ENCODE measurements at places on chromosomes 2 and 18.

DNA sequence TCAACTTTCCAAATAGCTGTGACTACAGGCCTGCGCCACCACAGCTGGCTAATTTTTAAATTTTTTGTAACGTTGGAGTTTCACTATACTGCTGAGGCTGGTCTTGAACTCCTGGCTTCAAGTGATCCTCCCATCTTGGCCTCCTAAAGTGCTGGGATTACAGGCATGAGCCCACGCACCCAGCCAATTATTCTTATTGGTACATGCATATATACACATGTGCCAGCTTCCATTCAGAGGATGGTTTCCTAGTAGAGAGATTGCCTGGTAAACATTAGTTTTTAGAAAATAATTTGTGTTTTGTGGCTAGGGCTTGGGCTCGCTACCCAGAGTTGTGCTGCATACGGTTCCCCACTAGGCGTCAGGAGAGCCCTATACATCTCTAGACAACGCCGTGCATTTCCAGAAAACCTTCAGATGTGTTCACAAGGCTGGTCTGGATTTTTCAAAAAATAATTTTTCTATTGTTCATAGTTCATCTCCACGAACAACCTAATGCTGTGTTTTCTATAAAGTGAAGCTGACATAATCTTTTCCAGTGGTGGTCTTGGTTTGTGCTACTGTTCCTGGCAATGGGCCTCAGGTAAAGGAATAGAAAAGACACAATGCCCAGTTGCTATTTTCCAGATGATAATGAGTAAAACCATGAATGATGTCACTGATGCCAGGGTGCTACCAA lies 14.6 kb upstream of the AFG3L2 start:
- DNase-seq = peak; percentile 34

GRCh38 chr2:120797421-120798221 lies 62.0 kb downstream of the GLI2 start:
- DNase-seq = no peak

DNA sequence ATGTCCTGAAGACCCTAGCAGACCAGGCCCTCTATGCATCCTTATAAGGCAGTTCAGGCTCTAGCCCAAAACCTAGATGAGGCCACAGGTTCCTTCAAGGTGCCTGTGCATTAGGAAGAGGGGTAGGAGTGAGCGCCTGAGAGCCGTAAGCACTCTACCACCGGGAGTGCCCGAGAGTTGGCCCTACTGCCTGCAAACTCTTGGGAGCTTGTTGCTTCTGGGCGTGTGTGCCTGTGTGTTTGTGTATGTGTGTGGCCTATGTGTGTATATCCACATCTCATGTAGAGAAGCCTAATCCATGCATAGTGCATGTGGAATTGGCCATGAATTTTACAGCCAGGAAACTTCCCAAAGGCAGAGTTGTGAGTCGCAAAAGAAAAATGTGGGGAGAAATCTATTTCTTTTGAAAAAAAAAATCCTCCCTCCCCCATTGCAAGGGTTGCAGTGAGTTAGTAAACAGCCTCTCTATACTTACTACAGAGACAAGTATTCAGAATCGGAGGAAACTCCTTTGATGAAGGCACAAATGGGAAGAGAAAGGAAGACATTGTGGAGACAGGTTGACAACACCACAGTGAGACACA lies 96.8 kb downstream of the ADD2 start:
- DNase-seq = no peak

- DNase-seq = no peak
Observed at GRCh38 chr2:239578381-239578780, 177.6 kb upstream of the HDAC4 start.

GRCh38 chr2:54047091-54047490 lies 68.3 kb upstream of the ACYP2 start:
- DNase-seq = no peak

DNA sequence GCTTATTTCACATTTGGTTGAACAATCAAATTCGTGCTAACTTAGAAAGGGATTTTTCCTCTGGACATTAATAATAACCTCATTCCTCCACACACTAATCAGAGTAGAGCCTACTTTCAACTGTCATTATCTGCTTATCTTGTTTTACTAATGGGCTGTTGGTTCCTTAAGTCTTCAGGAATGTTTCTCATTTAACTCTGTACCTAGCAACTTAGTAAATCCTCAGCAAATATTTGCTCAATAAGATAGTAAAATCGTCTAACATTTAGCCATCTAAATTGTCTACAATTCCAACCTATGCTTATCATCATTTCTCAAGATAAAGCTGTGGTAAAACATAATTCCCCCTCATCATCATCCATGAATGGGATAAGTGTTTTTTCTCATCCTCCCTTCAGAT lies 98.1 kb downstream of the CDH2 start:
- no peak for DNase-seq

DNA sequence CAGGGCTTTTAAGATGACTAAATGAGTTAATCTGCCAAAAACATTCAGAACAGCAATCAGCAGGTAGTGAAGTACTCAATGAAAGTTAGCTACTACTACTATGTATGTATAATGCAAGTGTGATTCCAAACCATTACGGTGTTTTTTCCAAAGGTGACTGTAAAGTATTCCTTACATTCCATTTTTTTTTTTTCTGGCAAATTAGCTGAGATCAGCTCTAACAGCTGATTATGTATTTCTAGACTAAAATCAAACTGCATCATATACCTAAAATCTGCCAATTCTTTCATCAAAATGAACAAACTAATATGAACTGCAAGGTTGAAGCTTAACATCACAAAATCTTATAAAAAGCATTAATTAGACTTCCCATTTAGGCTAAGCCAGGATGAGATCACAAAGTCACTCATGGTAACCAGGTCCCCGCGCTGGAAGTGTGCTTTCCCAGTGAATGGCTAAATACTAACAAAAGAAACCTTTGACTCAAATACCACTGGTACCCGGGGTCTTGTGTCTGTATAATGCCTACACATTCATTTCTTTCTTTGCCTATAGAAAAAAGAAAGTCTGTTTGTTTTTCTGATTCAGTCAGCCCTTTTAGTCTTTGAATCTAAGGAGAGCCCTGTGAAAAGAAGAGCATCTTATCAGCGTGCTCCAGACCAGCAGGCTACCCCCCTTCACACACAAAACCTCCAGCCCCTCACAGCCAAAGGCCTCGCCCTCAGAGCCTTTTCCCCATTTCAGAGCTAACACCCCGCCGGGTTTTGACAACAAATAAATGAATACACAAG lies 88.3 kb downstream of the RBMS1 start:
- DNase-seq = no peak

GRCh38 chr2:204033611-204034495 lies 97.3 kb downstream of the ICOS start:
- DNase-seq = no peak

GRCh38 chr2:128320192-128320905 lies 1.7 kb upstream of the HS6ST1 start:
- DNase-seq = no peak

DNA sequence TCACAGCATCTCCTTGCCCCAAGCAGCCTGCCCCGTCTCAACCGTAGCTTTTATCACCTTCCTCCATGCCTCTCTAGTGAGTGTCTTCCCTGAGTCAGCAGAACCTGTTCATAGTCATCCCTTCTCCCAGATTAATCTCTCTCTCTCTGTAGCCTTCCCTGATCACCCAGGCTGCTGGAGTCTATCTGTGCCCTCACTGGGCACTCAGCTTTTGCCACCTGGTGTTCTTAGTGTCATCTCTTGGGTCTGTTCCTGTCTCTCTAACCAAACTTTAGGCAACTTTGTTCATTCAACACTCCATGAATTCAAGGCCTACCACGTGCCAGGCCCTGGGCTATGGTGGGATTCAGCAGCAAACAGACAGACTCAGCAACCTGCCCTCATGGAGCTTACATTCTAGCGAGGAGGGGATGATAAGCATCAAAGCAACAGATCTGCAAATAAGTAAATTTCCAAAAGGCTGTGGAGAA lies 159.1 kb downstream of the SMAD7 start:
- no peak for DNase-seq

DNA sequence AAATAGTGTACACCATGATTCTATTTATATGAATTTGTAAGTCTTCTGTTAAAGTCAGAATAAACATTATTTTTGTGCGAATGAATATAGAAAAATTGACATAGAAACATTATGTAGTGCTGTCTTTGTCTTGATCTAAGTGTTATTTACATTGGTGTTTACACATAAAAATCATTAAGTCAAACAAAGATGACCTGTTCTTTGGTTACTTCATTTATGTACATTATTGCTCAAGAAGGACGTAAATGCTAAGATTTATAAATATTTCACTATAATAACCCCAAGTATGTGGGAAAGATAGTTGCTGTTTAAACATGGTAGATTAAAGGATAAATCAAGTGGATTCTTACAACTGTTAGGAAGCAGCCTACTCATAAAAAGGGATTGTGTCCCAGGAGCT lies 536.8 kb upstream of the DSEL start:
- no peak for DNase-seq

DNA sequence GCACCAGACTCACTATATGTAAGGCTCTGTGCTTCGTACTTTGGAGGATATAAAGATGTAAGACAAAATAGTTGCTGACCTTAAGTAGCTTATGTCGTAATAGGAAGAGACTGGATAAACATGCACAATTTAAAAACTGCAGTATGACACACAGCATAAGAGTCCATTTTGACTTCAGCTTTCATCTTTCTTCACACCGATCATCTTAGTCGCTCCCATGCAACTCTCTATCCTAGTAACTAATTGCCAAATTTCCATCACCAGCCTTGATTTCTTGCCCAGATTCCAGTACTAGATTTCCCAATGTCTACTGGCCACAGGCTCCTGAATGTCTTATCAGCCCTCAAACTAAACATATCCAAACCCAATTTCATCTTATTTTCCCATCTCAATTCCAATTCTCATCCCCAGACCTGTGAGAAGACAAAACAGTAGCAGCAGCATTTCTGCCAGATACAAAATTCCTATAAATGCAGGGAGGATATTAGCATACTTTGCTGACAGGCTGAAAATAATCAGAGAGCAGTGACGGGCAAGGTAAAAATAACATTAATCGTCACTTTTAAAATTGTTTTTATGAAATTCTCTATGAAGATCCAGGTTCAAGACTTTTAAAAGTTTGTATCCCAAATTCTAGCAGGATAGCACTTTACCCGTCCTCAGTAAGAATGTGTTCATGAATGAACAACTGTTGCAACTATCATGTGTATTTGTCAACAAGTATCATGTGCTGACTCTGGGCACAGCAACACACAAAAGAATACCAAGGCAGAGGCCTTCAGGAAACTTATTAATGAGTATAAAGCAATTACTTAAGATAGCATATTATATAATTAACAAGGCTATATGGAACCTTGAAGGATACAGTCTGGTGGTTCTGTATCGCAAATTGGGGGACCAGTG lies 42.2 kb downstream of the KIDINS220 start:
- no peak for DNase-seq

GRCh38 chr2:241412144-241412543 lies 56.1 kb downstream of the FARP2 start:
- no peak for DNase-seq

- no peak for DNase-seq
Observed at GRCh38 chr2:142870526-142870925, 6.9 kb upstream of the KYNU start.

DNA sequence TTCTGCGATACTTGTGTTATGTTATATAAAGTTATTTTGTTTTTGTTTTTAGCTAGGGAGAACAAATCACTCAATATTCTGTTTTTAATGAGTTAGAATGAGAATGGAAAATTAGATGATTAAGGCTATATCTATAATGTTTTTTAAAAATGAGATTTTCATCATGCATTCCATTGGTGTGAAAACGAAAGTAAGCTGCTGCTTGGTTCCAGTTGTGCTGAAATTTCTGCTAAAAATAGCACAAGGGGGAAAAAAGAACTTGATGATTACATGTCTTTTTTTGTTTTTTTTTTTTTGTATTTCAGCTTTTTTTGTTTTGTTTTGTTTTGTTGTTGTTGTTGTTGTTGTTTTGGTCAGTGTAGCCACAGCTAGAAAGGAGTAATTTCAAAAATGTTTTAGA lies 242.6 kb upstream of the KCNJ3 start:
- no peak for DNase-seq

GRCh38 chr2:143146366-143146765 lies 17.1 kb downstream of the ARHGAP15 start:
- DNase-seq = no peak

- no peak for DNase-seq
Observed at GRCh38 chr2:190088917-190089316, 26.4 kb upstream of the MSTN start.

GRCh38 chr18:2223849-2224248 lies 347.5 kb downstream of the METTL4 start:
- DNase-seq = no peak

GRCh38 chr2:164813535-164813934 lies 28.1 kb downstream of the COBLL1 start:
- no peak for DNase-seq

DNA sequence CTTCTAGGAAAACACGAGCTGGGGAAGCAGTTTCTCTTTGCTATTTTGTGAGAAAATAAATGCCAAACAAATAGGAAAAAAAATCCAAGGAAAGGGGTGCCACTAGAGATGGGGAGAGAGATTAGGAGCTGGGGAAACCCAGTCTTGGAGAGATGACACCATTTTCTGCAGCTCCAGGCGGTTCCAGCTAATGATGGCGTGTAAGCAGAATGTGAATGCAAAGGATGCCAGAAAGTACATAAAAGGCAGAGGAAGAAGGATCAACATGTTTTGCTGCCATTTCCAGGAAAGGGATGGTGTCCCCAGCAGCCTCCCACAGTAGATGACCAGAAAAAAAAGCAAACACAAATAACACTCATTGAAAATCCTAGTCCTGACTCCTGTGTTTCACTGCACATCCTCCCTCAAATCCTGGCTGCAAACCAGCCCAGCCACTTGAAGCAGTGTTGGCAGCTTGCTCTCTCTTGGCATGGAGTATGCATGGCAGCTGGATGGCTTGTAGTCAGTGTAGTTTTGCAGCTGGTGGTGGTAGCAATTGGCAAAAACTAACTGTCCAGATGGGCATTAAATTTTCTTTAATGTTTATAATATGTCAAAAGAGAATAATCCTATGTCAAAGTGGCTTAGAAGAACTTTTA lies 93.6 kb downstream of the FTCDNL1 start:
- DNase-seq = no peak

DNA sequence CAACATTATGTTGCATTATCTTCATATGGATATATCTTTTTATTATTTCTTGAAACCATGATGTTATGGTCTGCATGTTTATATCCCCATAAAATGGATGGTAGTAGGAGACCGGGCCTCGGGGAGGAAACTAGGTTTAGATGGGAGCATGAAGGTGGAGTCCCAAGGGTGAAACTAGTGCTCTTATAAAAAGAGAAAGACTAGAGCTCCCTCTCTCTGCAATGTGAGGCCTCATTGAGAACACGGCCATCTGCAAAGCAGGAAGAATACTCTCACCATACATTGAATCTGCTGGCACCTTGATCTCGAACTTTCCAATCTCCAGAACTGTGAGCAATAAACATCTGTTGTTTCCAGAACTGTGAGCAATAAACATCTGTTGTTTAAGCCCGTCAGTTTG lies 64.0 kb downstream of the NXPH2 start:
- DNase-seq = no peak

DNA sequence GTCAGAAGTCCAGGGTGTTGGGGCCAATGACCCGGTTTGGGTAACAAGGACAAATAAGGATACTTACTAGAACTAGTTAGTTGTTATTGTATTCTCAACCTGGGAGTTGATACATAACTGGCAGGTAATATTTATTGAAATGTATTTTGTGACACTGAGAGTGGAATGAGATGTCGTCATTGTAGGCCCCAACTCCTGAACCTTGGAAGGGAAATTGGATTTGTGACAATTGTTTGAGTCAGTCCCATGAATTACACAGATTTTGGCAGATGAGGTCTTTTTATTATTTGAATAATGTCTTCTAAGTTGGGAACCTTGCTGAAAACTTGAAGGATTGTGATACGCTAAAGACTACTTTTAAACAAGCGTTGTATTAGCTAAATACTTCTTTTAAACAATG lies 5.1 kb downstream of the TIMM21 start:
- no peak for DNase-seq
